ENCODE measurements at places on chromosomes 1 and 21. TPM values are rescaled to one million over a fixed set of nuclear protein-coding genes. Genes with fewer than 3 reads are reported as not detected.

CNR2 gene
- not detected for total RNA-seq

FMO2 gene
- total RNA-seq, result not detected

OR10T2 gene
- total RNA-seq, result not detected

EDN2 gene
- total RNA-seq, result not detected

CHIA gene
- total RNA-seq, result not detected

LENEP gene
- 1.8 TPM for total RNA-seq

SPOCD1 gene
- not detected for total RNA-seq

SRSF11 gene
- total RNA-seq, result 202 TPM

WNT3A gene
- not detected for total RNA-seq

RPTN gene
- total RNA-seq, result not detected

CLCA4 gene
- total RNA-seq, result not detected

SMPDL3B gene
- total RNA-seq, result 0.29 TPM

YOD1 gene
- total RNA-seq, result 8.4 TPM

MATN1 gene
- total RNA-seq, result 0.70 TPM

CASZ1 gene
- 8.0 TPM for total RNA-seq

S100A14 gene
- total RNA-seq, result 0.16 TPM

BARHL2 gene
- total RNA-seq, result not detected

CR1 gene
- not detected for total RNA-seq

TAS1R1 gene
- not detected for total RNA-seq

PTAFR gene
- total RNA-seq, result 0.24 TPM

LAPTM5 gene
- total RNA-seq, result 199 TPM

OXCT2 gene
- total RNA-seq, result 1.6 TPM

NT5C1A gene
- 2.8 TPM for total RNA-seq

SPATA17 gene
- not detected for total RNA-seq

SLC35F3 gene
- 8.2 TPM for total RNA-seq

C8A gene
- not detected for total RNA-seq

ADCY10 gene
- total RNA-seq, result not detected

HFM1 gene
- total RNA-seq, result not detected

RBP7 gene
- total RNA-seq, result not detected

OR14K1 gene
- total RNA-seq, result not detected

TRPM2 gene
- 15.2 TPM for total RNA-seq

GBP4 gene
- total RNA-seq, result 36.8 TPM

ACKR1 gene
- total RNA-seq, result not detected

LCE1A gene
- total RNA-seq, result not detected

DPT gene
- total RNA-seq, result not detected

METTL25B gene
- total RNA-seq, result 38.9 TPM

UTS2 gene
- not detected for total RNA-seq

CYP4B1 gene
- not detected for total RNA-seq

HSPG2 gene
- 1.4 TPM for total RNA-seq

IFI44L gene
- 16.7 TPM for total RNA-seq

TSPAN1 gene
- total RNA-seq, result not detected

PADI4 gene
- total RNA-seq, result 0.17 TPM

PLEKHG5 gene
- total RNA-seq, result 1.8 TPM

SPATA45 gene
- not detected for total RNA-seq

Measured in activated T-helper 1 cell treated with anti-CD3 and anti-CD28 coated beads, Interleukin-12 subunit alpha, Interleukin-12 subunit beta, Interleukin-2, Interleukin-4 antibody, amounts not matched to agents 30 ng/mL and 10 ng/mL and 1 ng/mL, durations not matched to agents 14 hours and 24 hours and 36 hours (primary cell).